ENCODE measurements at places on chromosomes 13 and 19.

- no peak for DNase-seq
Observed at GRCh38 chr19:43699506-43700394, 16.1 kb upstream of the IRGC start.

- DNase-seq = no peak
Observed at GRCh38 chr13:25196971-25197370, 24.9 kb upstream of the AMER2 start.

DNA sequence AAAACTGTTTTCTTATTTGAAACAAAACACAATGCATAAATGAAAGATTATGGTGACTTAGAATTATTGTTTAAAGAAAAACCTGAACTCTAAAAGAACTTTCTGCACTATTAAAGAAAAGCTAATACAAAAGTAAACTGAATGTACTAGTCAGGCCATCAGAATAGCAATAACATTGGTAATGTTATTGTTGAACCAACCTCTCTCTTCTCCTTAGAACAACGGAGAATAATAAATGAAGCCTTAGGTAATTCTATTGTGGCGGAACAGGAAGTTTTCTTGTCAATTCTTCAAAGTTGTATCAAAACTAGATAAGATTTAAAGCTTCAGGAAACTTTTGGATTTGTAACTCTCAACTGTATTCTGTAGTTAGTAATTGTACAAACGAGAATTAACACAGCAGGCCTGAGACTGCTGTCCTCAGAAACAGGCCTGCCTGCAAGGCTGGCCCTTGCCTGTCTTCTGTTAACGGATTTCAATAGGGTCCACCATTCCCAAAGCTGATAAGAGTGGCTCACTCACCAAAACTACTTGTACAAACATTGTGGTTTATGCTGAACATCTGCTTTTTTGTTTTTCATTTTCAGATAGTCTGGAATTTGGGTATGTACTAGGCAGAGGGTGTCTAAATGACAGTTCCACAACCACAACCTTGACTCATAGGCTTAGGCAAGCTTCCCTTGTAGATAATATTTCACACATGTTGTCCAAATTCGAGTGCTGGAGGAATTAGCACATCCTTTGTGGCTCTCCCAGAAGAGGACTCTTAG is 825.8 kb downstream of the GPC5 start:
- no peak for DNase-seq

DNA sequence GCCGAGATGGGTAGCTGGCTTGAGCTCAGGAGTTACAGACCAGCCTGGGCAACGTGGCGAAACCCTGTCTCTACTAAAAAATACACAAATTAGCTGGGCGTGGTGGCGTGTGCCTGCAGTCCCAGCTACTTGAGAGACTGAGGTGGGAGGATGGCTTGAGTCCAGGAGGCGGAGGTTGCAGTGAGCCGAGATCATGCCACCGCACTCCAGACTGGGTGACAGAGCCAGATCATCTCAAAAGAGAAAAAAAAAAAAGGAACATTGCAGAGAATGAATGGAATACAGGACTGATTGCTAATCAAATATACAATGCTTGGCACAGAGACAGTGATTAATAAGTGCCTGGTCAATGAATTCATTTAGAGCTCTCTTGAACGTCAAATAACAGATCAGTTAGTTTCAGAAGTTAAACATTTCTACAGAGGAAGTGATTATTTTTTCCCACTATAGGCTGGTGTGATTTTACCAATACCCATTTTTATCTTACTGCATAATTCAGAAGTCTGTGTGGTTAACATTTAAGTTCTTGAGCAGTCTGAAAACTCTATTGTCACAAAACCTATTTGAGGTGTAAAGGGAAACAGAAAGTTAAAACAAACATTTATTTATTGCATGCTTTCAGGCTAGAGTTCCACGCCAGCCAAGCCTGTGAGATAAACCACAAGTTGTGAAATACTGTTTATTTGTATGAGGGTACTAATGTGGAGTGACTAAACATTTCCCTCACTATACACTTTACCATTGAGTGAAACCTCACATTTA is 7.7 kb upstream of the TBC1D4 start:
- no peak for DNase-seq

GRCh38 chr13:84844473-84844872 is 954.7 kb downstream of the SLITRK6 start:
- no peak for DNase-seq

DNA sequence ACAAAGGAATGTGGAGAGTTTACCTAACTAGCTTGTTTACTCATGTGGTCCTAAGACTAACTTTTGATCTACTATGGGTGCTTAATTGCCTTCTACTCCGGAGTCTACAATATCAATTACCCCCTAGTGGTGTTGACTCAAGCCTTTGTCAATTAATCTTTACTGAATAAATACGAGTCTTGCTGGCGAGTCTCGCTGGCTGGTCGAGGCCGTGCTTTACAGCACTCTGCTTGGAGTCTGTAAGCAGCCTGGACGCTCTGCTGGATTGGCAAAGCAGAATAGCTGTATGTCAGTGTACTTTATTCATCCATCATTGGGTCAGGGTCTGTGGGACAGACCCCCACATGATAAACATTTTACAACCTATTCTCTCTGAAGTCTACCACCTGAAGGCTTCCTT is 9.9 kb upstream of the SPART start:
- DNase-seq = no peak

GRCh38 chr13:31835932-31836331 is 96.6 kb downstream of the RXFP2 start:
- DNase-seq = no peak

- no peak for DNase-seq
Observed at GRCh38 chr13:101486708-101487437, 34.4 kb downstream of the ITGBL1 start.

DNA sequence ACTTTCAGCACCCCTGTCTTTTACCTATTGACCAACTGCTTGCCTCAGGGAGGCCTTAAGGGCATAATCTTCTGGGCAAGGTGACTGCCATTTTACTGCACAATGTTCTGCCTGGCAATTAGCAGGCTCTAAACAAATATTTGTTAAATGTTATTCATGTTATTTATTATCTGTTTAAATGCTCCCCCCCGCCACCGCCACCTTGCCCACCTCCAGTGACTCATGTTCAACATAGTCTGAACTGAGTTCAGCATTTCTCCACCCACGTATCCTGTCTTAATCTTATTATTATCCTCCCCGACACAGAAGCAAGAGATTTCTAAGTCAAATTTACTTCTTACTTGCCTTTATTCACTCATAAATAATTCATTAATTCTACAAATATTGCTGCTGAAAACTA is 144.8 kb downstream of the LIG4 start:
- no peak for DNase-seq

DNA sequence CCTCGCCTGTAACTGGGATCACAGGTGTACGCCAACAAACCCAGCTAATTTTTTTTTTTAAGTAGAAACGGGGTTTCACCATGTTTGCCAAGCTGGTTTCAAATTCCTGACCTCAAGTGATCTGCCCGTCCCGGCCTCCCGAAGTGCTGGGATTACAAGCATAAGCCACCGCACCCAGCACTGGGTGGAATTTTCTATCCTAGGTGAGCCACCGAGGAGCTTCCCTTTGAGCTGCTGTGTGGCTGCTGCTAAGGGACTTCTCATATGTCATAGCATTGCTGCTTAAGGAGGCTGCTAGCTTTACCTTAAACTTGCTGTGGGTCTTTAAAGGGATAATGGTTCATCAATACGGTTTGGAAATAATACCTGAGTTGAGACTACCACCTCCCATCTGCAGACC is 2.9 kb upstream of the AMER2 start:
- DNase-seq = no peak
